CD4-positive, CD25-positive, alpha-beta regulatory T cell (primary cell): ENCODE measurements at places on chromosomes 5 and 9. TPM values are rescaled to one million over a fixed set of nuclear protein-coding genes. Genes with fewer than 3 reads are reported as not detected.

Gene INPP5E
- 30.3 TPM for total RNA-seq

- H3K4me1 ChIP-seq: peaks cover 84% of the 10 kb centered on the region
- no peaks in the 10 kb centered on the region for H3K27me3 ChIP-seq
- no peak for DNase-seq
- peaks cover 7% of the 10 kb centered on the region for H3K36me3 ChIP-seq
- H3K4me3 ChIP-seq: no peak overlapping the region
- H3K27ac ChIP-seq: no peak overlapping the region
Observed at GRCh38 chr5:132417461-132417860, 48.0 kb downstream of the SLC22A5 start.

DNA sequence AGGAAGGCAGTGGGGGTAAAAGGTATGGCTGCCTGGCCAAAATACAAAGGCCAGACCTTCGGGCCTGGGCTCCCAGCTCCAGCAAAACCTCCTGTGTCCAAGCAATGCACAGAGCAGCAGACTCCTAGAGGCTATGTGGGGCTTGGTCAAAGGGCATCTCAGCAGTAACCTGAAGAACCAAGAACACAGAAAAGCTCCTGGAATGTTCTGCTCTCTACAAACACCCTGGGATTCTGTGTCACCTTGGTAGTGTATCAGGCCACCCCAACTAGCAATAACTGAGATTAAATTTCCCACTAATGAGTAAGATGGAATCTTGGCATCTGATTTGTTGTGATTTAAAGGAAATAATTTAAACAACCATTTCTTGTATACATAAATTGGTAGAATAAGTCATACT lies 158.6 kb downstream of the GLIS3 start:
- H3K27ac ChIP-seq: no peak overlapping the region
- peaks cover 2% of the 10 kb centered on the region for H3K27me3 ChIP-seq
- DNase-seq: no peak
- no peaks in the 10 kb centered on the region for H3K4me1 ChIP-seq
- no peaks in the 10 kb centered on the region for H3K36me3 ChIP-seq

DNA sequence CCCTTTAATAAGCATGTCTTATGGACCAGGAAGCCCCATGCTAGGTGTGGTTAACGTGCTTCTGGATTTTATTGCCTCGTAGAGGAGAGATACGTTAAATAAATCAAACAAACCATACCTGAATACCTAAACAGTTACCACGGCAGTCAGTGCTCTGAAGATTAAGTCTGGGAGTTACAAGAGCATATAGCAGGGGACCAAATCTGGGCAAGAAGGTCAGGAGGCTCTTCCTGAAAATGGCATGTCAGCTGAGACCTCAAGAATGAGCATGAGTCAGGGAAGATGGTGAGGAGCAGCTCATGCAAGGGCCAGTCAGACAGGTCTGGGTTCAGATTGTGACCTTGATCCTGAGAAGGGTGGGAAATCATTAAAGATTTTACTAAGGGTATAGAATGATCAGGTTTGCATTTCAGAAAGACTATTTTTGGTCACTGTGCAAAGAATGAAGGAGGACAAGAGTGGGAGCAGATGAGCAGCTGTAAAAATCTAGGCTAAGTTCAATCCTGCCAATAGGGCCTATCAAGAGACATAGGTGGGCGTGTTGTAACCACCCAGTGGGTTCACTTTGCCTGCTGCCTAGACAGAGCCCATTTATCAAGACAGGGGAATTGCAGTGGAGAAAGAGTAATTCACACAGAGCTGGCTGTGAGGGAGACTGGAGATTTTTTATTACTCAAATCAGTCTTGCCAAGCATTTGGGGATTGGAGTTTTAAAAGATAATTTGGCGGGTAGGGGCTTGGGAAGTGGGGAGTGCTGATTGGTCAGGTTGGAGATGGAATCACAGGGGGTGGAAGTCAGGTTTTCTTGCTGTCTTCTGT lies 4.8 kb upstream of the ZNF366 start:
- no peaks in the 10 kb centered on the region for H3K27me3 ChIP-seq
- no peak for DNase-seq
- H3K4me1 ChIP-seq: no peaks in the 10 kb centered on the region

Gene PDGFRB
- total RNA-seq: not detected

- no peaks in the 10 kb centered on the region for H3K36me3 ChIP-seq
- no peaks in the 10 kb centered on the region for H3K4me1 ChIP-seq
- no peak for DNase-seq
- peaks cover 2% of the 10 kb centered on the region for H3K27me3 ChIP-seq
- no peak overlapping the region for H3K27ac ChIP-seq
Observed at GRCh38 chr9:76718166-76718565, 46.1 kb upstream of the PCA3 start.

DNA sequence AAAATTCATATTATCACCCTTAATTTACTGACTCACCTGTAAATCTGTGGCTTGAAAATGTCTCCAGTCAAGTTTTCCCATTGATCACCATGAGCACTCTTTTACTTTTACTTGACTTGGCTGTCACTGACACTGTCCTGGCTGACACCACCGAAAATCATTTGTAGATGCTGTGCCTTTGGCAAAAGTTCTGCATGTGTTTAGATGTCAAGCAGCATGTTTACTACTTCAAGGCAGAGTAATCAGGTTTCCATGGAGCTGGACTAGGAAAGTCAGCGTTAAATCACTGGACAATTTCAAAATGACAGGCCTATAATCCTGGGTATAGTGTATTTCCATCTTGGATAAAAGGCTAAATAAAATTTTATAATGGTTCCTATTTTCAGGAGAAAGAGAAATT lies 1530.6 kb upstream of the CDH6 start:
- no peaks in the 10 kb centered on the region for H3K36me3 ChIP-seq
- no peak overlapping the region for H3K27ac ChIP-seq
- no peak overlapping the region for H3K4me3 ChIP-seq
- H3K27me3 ChIP-seq: no peaks in the 10 kb centered on the region
- H3K4me1 ChIP-seq: no peaks in the 10 kb centered on the region
- no peak for DNase-seq

DNA sequence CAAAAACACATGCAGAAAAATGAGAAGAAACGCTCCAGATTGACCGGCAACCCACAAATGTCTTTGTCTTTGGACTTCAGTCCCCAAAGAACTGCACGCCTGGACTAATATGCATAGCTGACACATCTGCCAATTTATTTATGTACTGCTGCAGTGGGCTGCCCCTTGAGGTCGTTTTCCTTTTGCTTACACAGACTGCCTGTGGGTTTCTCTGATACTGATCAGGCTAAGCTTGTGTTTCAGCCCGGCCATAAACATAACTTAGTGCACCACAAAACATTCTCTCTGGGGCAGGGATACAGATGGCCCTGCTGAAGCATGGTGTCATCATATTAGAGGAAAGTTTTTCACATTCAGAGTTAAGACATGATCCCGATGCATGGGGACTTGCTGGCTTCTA lies 75.4 kb downstream of the NUDT12 start:
- H3K27ac ChIP-seq: no peak overlapping the region
- H3K27me3 ChIP-seq: no peaks in the 10 kb centered on the region
- no peaks in the 10 kb centered on the region for H3K36me3 ChIP-seq
- no peak for DNase-seq
- H3K4me3 ChIP-seq: no peak overlapping the region
- H3K4me1 ChIP-seq: no peaks in the 10 kb centered on the region

- no peaks in the 10 kb centered on the region for H3K36me3 ChIP-seq
- no peaks in the 10 kb centered on the region for H3K4me1 ChIP-seq
- H3K27ac ChIP-seq: no peak overlapping the region
- H3K27me3 ChIP-seq: peaks cover 13% of the 10 kb centered on the region
- H3K4me3 ChIP-seq: no peak overlapping the region
Observed at GRCh38 chr9:68690088-68690487, 15.0 kb upstream of the PIP5K1B start.

- DNase-seq: no peak
- no peaks in the 10 kb centered on the region for H3K27me3 ChIP-seq
- H3K27ac ChIP-seq: no peak overlapping the region
Observed at GRCh38 chr9:100938507-100938906, 90.0 kb upstream of the PLPPR1 start.

DNA sequence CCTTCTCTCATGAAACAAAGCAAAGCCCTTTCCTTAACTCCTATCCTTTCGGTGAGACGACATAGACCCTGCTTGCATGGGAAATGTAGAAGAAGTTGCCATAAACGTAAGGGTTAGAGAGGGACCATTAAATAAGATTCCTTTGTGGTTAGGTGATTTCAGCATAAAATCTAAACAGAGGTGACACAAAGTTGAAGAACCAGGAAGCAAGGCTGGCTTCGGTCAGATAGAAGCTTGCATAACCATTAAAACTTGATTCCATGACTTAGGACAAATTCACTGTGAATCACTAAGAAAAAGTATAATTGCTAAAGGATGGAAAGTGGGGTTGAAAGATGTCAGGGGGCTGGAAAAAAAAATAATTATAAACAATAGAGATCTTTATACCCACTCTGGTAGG lies 30.9 kb upstream of the ABLIM3 start:
- no peak overlapping the region for H3K27ac ChIP-seq
- no peaks in the 10 kb centered on the region for H3K4me1 ChIP-seq
- no peaks in the 10 kb centered on the region for H3K36me3 ChIP-seq
- no peak overlapping the region for H3K4me3 ChIP-seq
- peaks cover 3% of the 10 kb centered on the region for H3K27me3 ChIP-seq

Gene PCDHB9
- total RNA-seq: 0.07 TPM

DNA sequence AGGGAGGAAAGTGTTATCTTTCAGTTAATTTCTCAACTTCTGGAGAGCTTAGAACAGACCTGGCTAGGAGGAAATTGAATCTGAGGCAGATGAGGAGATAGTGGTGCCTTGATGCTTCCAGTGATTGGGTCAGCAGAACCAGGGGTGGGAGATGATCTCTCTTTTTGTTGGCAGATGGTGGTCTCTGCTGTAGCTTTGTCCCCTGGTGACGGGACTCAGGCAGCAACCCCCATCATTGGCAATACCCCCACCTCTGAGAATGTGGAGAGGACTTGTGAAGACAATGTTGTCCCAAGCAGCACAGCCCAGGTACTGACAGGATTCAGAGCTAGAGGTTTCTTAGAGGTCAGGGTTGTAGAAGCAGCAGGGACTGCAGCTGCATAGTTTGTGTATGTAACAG lies 3.7 kb upstream of the PDCD6 start:
- no peak for DNase-seq
- H3K27ac ChIP-seq: no peak overlapping the region
- peaks cover 20% of the 10 kb centered on the region for H3K36me3 ChIP-seq

DNA sequence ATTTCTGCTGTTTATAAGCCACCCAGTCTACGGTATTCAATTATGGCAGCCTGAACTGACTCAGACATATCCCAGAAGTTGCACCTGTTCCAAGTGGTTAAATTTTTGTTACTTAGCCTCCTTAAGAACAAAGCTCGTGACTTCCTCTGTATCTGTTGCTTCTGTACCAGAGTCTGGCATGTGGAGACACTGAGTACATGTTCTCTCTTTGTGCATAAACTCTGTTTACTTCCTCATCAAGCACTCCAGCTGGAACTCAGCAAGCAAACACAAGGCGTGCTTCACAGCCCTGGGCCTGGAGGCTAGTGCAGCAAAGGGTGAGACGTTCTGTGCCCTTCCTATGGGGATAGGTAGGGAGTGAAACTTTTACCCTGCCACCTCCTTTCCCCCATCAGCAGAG lies 19.0 kb downstream of the C9orf152 start:
- no peak for DNase-seq
- H3K27ac ChIP-seq: no peak overlapping the region
- no peak overlapping the region for H3K4me3 ChIP-seq
- H3K4me1 ChIP-seq: no peaks in the 10 kb centered on the region

Gene PLEKHG4B
- total RNA-seq: not detected

Gene ZMYND19
- 20.4 TPM for total RNA-seq

DNA sequence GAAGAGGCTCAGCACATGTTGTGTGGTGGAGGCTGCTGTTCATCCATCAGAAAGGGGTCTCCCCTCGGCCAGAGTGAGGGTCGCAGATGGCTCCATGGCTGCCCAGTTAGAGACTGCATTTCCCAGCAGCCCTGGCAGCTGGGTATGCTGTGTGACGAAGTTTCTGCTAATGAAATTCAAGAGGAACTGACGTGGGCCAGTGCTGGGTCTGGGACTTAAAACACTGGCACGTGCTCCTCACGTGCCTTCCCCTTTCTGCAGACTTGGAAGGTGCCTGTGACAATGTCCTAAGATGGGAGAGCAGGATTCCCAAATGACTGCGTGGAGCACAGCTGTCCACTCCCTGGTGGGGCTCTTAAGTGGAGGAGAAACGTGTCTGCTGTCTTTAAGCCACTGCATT lies 114.5 kb upstream of the RAPGEF1 start:
- H3K4me1 ChIP-seq: no peaks in the 10 kb centered on the region
- no peak for DNase-seq
- no peaks in the 10 kb centered on the region for H3K36me3 ChIP-seq
- H3K27me3 ChIP-seq: no peaks in the 10 kb centered on the region
- H3K27ac ChIP-seq: no peak overlapping the region

DNA sequence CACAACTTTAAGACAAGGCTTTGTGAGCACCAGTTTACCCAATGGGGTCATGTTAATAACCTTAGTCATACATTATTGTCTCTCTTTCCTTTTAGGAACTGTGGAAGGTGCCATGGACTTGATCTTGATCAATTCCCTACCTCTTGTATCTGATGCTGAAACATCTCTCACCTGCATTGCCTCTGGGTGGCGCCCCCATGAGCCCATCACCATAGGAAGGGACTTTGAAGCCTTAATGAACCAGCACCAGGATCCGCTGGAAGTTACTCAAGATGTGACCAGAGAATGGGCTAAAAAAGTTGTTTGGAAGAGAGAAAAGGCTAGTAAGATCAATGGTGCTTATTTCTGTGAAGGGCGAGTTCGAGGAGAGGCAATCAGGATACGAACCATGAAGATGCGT lies 48.7 kb downstream of the TEK start:
- no peaks in the 10 kb centered on the region for H3K27me3 ChIP-seq
- no peaks in the 10 kb centered on the region for H3K4me1 ChIP-seq
- H3K27ac ChIP-seq: no peak overlapping the region
- no peak for DNase-seq
- no peak overlapping the region for H3K4me3 ChIP-seq
- H3K36me3 ChIP-seq: no peaks in the 10 kb centered on the region
